ENCODE measurements at places on chromosomes 4 and X. TPM values are rescaled to one million over a fixed set of nuclear protein-coding genes. Genes with fewer than 3 reads are reported as not detected.

Gene NIPAL1
- total RNA-seq, result not detected

Gene SPANXD
- not detected for total RNA-seq

Gene NAP1L5
- 7.0 TPM for total RNA-seq

Gene DMP1
- total RNA-seq, result not detected

Gene IL2
- total RNA-seq, result not detected

Gene PIM2
- total RNA-seq, result 4.0 TPM

Gene STX18
- total RNA-seq, result 23.8 TPM

Gene GAGE12H
- total RNA-seq, result not detected

Gene SMIM43
- 6.6 TPM for total RNA-seq

Gene F8A2
- total RNA-seq, result 1.7 TPM

Gene PAGE2
- not detected for total RNA-seq

Gene LNX1
- total RNA-seq, result 0.99 TPM

Measured in smooth muscle cell of trachea (primary cell).